D721Med (cell line): ENCODE measurements at places on chromosomes 11 and 22.

- DNase-seq, result no peak
Measured at GRCh38 chr11:32309530-32310213, 125.7 kb downstream of the WT1 start.

- DNase-seq, result no peak
Measured at GRCh38 chr11:111452817-111453552, 59.2 kb downstream of the BTG4 start.

DNA sequence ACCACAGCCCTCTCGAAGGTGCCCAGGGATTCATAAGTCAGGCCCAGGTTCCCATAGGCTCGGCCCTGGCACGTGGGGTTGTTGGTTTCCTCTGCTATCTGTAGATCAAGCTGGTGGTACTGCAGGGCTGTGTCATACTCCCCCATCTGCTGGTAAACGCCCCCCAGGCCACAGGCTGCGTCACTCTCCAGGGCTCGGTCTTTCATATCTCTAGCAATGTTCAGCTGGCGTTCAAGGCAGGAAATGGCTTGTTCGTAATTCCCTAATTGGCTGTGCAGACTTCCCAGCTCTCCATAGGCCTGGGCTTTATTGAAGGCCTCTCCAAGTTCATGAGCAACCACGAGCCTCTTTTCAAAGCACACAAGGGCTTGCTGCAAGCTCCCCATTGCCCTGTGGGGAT lies 186.4 kb upstream of the PITPNB start:
- DNase-seq, result no peak

GRCh38 chr11:102143867-102144266 lies 33.6 kb downstream of the YAP1 start:
- DNase-seq, result no peak

DNA sequence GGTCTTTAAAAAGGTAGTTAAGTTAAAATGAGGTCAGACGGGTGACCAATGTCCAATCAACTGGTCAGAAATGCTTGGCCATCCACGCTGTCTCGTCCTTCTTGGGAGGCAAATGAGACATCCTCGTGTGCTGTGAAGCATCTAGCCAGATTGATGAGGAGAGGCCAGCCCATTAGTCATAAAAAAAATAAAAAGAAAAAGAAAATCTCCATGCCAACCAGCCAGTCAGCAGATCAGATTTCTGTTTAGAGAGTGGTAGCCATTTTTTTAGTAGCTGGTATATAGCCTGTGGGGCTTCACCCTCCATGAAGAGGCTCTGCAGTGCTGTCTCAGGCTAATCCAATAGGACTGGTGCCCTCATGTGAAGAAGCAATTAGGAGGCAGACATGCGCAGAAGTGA lies 343.1 kb upstream of the SYN3 start:
- no peak for DNase-seq

DNA sequence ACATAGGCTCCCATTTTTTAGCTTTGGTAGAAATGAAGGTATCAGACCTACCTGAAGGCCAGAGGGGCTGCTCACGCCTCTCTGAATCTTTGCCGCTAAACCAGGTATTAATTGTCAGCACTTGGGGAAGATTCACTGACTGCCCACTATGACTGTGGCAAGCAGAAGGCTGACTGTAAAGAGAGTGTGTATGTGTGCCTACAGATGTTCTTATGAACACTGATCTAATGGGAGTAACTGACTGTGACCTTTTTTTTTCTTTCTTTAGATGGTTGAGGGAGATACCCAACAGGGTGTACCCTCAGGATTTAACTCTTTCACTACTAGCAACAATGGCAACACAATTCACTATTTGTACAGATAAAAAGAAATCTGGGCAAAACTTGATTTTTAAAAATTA lies at the start of gene RAG2:
RAG2 (minus strand) TSS at position 186 of the 400 bp plus-strand sequence. CDS start 4,068 bp downstream, outside the sequence.
- DNase-seq, result no peak

- no peak for DNase-seq
Measured at GRCh38 chr22:17922925-17923903, 101.1 kb downstream of the MICAL3 start.

DNA sequence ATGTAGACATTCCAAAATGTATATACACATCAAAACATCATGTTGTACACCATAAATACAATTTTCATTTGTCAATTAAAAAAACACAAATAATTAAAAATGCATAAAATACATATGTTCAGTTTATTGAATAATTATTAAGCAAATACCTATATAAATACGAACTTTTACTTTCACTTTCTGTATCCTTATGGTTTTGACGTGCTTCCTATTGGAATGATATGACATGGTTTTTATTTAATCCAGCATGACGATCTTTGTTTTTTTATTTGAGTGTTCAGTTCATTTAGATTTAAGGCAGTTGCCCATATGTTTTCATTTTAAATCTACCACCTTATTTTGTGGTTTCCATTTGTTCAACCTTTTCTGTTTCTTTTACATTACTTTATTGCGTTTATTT lies 198.3 kb upstream of the PLET1 start:
- DNase-seq, result no peak

DNA sequence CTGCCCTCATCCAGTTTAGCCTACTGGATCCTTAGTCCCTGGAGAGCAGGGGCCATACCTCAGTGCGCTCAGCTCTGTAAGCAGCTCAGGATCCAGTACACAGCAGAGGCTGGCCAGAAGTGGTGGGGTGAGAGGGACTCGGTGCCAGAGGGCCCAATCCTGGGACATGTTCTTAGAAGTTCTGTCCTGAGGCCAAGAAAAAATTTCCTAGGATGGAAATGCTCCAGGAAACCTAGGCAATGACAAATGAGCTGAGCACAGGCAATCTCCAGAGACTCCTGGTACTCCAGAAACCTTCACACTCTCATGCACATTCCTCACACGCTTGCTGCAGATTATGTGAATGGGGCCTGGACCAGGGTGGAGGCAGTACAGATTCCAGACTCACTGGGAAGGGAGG lies 89.6 kb downstream of the SERGEF start:
- no peak for DNase-seq

DNA sequence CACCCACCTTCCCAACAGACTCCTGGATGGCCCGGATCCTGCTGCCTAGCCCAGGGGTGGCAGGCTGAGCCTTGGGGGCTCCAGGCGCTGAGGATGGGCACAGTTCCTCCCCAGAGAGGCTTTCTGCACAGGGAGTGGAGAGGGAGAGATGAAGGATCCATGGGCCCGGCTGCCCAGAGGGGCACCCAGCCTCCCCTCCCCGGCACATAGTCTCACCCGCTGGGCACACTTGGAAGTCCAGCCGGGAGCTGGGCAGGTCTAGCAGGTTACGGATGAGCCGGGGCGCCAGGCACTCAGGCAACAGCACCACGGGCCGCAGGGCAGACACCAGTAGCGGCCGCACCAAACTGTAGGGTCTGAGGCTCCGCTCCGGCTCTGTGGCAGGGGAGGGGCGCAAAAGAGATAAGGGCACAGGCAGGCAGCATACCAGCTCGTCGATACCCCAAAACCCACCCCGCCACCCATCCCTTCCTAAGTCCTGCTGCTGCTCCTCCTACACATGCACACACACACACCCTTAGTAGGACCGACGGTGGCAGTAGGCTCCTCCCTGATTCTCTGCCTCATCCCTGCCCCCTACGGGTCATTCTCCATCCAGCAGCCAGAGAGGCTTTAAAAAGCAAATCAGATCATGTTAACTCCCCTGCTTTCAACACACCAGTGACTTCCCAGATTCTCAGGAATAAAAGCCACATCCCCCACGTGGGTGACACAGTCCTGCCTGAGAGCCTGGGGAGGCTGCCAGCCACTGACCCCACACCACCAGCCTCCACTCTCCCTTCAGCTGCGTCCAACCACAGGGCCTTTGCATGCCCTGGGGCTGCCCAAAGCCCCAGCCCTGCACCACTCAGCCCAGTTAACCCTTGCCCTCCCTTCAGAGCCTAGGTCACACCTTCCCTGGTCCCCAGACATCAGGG lies 6.5 kb upstream of the MFNG start:
- DNase-seq, result no peak

DNA sequence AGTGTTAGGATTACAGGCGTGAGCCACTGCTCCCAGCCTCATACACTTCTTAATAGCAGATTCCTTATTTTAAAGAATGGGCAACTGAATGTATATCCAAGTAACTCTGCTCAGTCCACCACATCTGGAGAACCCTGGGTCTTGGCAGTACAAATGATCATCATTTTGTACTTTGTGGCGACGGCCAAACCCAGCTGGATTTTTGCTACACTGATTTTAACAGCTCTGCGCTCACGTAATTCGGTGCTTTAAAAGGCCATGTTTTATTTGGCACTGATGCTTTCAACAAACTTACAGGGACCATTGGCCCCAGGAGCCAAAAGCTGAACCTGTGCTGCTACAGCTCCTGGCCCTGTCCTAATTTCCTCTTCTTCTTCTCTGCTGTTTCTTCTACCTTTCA lies 60.8 kb upstream of the PDE3B start:
- DNase-seq, result no peak

DNA sequence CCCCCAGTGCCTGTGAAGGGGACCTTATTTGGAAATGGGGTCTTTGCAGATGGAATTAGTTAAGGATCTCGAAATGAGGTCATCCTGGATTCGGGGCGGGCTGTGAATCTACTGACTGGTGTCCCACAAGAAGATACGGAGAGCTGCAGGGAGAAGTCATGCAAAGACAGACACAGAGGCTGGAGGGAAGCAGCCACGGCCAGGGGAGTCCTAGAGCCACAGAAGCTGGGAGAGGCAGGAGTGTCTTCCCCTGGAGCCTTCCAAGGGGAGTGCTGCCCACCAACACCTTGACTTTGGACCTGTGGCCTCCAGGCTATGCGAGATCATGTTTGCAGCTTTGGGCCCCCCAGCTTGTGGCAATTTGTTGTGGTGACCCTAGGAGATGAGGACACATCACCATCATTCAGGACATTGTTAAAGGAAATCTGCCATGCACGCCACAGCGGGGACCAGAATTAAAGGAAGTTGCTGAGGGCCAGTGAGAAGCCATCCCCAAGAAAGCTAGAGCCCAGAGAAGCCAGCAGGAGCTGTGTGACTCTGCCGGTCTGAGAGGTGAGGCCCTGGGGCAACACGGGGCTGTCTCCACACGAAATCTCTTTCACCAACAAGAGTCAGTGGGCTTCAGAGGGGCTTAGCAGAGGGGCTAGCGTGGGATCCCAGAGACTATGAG lies 434.7 kb downstream of the BRD1 start:
- DNase-seq, result no peak
